Chondrocyte (in vitro differentiated cells): ENCODE measurements at places on chromosomes 4 and X. TPM values are rescaled to one million over a fixed set of nuclear protein-coding genes. Genes with fewer than 3 reads are reported as not detected.

Gene MAGEA9B
- total RNA-seq, result not detected in 3 replicates

Gene IL9R
- not detected in 3 replicates for total RNA-seq

Gene RBM10
- 29.0 to 36.3 TPM (median 29.6 TPM) in 3 replicates for total RNA-seq

DNA sequence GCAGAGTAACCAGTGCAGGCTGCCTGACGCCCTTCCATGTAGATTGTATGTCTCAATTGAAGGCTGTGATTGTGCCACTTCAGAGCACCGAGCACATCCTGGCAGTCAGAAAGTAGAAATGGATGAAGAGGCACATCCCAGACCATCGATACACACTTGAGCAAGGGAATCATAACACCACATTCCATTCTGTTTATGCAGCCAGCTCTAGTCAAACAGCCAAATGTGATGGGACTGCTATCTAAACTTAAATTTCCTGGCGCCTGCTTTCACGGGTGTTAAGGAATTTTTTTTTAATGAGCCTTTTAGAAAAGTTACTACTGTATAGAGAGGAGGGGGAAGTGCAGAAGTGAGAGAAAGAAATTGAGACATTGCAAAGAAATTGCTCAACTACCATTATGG, 84.4 kb downstream of the PPARGC1A start:
- peaks cover 18% of the 10 kb centered on the region for H3K4me1 ChIP-seq
- no peak for DNase-seq
- peak overlapping the region; percentile 45 for H3K27ac ChIP-seq
- no peaks in the 10 kb centered on the region for H3K27me3 ChIP-seq

- H3K27ac ChIP-seq, result no peak overlapping the region
- no peaks in the 10 kb centered on the region for H3K27me3 ChIP-seq
- H3K4me3 ChIP-seq, result no peak overlapping the region
- peaks cover 19% of the 10 kb centered on the region for H3K4me1 ChIP-seq
Observed at GRCh38 chr4:3299122-3299975, 6.5 kb downstream of the RGS12 start.

DNA sequence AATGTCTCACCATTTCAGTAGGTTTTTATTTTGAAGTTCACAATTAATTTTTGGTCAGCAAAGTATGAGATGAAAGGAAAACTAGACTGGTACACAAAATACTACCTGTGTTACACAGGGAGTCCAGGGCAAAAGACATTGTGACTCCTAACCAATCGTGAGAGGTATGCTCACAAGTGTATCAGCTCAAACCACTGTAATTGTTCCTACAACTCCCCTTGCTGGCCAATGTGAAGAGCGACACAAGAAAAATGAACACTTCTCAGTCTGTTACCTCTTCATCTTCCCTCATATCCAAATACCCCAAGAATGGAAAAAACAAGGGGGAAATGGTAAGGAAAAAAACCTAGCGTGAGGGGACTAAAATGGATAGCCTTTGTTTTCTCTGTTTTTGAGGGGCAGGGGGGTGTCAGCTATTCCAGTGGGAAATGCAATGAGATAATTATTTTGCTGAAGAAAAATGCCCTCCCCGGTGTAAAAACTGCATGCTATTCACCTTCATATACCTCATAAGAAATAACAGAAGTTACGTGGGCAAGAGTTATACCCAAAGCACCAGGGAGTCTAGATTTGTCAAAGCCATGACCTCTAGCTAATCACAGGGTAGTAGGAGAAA, 30.6 kb upstream of the NSUN7 start:
- no peak for DNase-seq
- peaks cover 17% of the 10 kb centered on the region for H3K27me3 ChIP-seq
- H3K27ac ChIP-seq, result no peak overlapping the region
- H3K36me3 ChIP-seq, result no peaks in the 10 kb centered on the region

GRCh38 chrX:17459008-17459611, 84.1 kb downstream of the NHS start:
- no peak for DNase-seq
- H3K4me3 ChIP-seq, result no peak overlapping the region
- peaks cover 1% of the 10 kb centered on the region for H3K27me3 ChIP-seq
- peaks cover 6% of the 10 kb centered on the region for H3K4me1 ChIP-seq
- no peaks in the 10 kb centered on the region for H3K36me3 ChIP-seq
- H3K27ac ChIP-seq, result no peak overlapping the region
